Activated naive CD4-positive, alpha-beta T cell treated with anti-CD3 and anti-CD28 coated beads, Interleukin-2, amount 50 U/mL, for 72 hours (primary cell): ENCODE measurements at places on chromosomes 13 and 19. TPM values are rescaled to one million over a fixed set of nuclear protein-coding genes. Genes with fewer than 3 reads are reported as not detected.

- DNase-seq, result no peak
Observed at GRCh38 chr13:108104736-108105135, 110.6 kb downstream of the LIG4 start.

DNA sequence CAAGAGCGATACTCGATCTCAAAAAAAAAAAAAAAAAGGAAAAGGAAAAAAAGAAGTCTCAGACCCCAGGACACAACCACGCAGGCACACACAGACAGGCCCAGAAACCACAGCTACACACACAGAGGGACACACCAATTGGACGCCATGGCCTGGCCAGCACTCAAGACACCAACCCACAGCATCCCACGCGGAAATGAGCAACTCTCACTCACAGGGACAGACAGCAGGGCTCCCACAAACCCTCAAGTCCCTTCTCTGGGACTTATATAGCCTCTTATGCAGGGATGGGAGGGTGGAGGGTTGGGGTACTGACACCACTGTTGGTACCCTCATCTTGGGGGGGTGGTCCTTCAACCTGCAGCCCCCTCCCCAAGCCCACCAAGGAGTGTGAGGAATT, 5.9 kb downstream of the NOTCH3 start:
- no peak for DNase-seq

DNA sequence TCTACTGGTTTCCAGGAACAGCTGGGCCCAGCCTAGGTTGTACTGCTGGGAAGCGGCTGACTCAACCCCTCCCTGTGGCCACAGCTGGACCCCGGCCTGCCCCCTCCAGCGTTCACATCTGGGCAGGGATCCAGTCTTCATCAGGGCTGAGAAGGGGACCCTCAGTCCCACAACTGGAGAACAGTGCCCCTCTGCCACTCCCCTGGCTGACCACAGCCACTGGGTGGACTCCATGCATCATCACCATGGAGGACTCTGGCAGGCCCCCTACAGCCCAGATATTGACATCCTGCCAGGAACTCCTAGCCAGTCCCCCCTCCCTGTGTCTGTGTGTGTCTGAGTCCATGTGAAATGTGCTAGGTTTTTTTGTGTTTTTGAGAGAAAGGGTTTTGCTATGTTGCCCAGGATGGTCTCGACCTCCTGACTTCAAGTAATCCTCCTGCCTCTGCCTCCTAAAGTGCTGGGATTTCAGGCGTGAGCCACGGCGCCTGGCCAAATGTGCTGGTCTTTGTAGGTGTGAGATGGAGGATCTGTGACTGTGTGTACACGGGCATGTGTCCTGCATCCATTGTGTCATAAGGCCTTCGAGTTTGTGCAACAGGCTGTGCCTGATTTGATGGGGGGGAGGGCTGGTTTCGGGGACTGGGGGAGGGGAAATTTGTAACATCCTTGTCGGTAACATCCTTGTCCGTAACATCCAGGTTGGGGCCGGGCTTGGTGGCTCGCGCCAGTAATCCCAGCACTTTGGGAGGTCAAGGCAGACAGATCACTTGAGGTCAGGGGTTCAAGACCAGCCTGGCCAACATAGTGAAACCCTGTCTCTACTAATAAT, 4.0 kb upstream of the HOOK2 start:
- DNase-seq, result no peak

DNA sequence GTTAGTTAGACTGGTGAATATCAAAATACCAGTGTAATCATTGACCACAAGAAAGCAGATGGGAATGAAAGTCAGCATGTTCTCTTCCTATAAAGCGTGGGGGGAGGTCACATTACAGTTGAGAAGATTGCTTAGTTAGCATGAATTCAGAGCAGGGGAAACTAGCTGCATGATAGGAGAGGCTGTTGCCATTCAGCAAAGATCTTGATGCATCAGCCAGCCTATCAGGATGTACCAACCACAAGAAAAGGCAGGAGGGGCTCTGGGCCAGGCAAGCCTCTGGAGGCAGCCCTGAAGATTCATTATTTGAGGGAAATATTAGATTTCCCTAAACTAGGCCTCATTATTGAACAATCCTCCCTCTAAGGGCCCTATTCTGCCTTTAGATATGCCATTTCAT, 5.0 kb upstream of the MTMR6 start:
- no peak for DNase-seq

DNA sequence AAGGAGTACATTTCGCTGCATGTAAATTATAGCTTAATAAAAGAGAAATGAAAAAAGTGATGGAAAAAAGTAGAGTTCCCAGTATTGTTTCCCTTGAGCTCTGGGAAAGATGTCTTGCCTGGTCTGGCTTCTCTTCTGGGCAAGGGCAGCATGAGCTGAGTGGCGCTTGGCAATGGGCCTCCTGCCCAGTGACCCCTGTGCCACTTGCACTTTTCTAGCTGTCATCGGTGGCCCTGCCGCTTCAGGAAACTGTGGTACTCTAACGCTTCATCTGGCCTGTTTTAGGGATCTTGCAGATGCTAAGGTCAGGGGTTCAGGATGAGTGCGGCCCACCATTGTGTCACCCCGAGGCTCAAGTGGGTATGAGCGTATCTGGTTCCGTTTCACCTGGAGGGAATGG, 161.4 kb downstream of the MTUS2 start:
- no peak for DNase-seq

DNA sequence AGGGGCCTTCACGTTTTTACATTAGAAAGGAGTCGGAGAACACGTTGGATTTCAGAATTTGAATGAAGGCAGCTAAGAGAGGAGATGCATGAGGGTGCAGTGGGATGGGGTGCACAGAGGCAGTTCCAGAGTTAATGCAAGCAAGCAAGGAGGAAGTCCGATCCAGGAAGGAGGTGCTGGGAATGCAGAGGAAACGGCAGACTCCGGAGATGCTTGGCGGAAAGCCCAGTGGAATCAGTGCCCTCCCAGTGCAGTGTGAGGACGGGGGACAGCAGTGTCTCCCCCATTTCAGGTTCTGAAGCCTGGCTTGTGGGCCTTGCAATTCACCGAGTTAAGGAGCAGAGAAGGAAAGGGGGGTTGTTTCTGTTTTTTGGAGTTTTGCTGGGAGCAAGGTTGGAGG, 100.4 kb downstream of the COL4A2 start:
- DNase-seq, result no peak

GRCh38 chr19:54905803-54906511, at the start of gene NCR1:
Gene NCR1, plus strand, starts transcription at chr19:54906148. Its CDS starts 40 bp downstream, at chr19:54906188.
- no peak for DNase-seq

DNA sequence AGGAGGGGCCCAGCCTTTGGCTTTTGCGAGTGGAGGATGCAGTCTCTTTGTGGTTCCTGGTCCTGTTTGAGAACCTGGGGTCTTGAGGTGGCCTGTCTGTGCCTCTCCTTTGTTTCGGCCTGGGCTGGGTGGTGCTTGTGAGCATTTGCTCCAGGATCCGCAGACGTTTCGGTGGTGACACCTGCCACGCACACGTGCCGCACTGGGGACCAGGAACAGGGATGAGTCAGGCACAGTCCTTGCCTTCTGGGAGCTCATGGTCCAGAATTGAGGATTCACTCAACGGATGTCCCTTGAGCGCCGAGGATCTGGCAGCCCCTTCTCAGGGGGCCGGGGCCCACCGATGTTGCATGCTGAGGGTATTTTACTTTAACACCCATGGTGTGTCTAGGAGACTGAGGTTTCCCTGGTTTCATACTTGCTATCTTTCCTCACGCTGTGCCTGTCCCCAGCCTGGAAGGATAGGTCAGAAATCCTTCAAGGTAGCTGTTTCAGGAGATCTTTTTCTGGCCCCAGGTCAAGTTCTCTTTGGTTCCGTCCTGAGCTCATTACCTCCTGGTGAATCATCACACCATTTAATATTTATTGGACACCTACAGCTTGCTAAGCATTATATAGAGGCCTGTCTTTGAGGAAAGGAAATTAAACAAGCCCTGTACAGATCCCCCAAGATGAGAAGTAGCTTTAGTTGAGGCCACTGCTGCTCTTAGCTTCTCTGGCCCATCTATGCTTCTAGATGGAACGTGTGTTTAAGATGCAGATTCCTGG, 5.1 kb downstream of the HDGFL2 start:
- DNase-seq, result no peak

DNA sequence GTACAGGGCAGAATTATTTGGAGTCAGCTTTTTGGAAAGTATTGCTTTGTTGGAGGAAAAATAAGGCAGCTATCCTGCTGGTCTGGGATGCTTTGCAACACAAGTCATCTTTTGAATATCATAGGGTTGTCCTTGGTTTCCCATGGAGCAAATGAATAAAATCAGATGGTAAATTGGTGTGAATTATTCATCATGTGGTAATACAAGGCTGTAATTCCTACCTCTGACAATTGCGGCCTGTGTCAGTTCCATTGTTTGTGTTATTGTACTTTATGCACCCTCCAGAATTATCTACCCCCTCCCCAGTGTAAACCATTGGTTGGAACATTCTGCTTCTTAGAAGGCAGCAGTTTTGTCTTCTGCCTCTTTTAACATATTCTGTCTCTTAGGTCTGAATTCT, 46.2 kb downstream of the RNASEH2B start:
- no peak for DNase-seq

GRCh38 chr13:41053384-41053826, 7.9 kb upstream of the WBP4 start:
- no peak for DNase-seq

DNA sequence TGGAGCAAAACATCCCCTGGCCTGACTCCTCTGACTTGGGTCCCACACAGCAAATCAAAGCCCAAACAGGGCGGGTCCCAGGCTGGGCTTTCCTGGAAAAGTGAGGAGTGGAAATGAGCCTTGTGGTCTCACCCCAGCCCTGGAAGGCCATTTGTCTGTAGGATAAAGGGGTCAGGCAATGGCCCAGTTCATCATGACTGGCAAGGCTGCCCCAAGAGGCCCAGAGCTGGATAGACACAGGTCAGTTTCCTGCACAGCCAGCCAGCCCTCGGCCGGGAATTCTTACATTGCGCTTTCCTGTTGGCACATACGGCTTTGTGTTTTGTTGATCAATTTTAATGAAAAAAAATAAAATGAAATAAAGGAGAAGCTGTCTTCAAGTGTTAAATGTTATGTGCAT, 174.3 kb downstream of the TSHZ3 start:
- DNase-seq, result no peak

GRCh38 chr13:44812818-44813217, 176.5 kb downstream of the NUFIP1 start:
- no peak for DNase-seq

GRCh38 chr13:65882810-65883209, 1347.3 kb downstream of the PCDH9 start:
- no peak for DNase-seq

DNA sequence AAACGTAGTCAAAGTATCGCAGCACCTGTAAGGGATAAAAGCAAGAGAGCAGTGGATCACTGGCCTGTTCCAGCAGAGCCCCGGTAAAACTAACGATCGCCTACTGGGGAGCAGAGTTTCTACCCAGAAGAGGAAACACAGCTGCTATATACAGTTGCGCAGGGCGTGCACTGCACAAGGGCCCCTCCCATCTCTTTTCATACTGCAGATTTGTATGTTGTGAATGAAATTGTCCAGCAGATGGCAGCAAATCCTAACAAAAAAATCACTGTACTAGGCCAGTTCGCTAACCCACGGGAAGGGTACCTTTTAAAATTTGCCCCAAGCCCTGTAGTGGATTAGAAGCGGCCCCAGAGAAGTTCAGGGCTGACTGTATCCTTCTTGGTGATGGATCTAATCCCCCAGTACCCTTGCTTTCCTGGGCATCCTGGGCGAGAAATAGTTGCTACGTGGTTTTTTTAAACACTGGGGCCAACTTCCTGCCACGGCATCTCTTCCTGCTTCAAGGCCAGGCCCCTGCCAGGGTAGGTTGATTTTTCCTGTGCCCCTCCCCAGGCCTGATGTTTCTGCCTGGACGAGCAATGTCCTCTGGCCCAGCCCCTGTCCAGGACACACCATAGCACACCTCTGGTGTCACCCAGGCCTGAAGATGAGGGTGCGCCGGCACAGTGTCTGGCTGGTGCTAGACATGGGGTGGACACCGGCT, 127.0 kb downstream of the IER2 start:
- DNase-seq, result peak; percentile 68

DNA sequence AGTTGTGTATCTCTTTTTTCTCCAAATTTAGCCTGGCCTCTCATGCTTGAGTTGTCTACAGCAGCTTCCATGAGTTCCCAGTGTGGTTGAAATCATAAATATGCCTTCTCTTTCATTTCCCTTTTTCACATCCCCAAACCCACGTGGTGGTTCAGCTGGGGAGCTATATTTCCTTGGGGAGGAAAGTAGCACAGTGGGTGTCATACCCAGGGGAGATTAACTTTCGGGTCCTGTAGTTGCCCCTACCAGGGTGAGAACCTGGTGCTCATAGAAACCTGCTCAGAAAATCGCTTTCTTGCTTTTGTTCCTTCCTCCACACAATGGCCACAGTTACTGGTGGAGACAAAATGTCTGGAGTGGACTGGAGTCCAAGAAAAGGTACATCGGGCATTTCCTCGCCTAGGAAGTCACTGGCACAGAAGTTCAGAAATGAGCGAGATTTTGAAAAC, 7.0 kb upstream of the LILRA4 start:
- DNase-seq, result no peak

DNA sequence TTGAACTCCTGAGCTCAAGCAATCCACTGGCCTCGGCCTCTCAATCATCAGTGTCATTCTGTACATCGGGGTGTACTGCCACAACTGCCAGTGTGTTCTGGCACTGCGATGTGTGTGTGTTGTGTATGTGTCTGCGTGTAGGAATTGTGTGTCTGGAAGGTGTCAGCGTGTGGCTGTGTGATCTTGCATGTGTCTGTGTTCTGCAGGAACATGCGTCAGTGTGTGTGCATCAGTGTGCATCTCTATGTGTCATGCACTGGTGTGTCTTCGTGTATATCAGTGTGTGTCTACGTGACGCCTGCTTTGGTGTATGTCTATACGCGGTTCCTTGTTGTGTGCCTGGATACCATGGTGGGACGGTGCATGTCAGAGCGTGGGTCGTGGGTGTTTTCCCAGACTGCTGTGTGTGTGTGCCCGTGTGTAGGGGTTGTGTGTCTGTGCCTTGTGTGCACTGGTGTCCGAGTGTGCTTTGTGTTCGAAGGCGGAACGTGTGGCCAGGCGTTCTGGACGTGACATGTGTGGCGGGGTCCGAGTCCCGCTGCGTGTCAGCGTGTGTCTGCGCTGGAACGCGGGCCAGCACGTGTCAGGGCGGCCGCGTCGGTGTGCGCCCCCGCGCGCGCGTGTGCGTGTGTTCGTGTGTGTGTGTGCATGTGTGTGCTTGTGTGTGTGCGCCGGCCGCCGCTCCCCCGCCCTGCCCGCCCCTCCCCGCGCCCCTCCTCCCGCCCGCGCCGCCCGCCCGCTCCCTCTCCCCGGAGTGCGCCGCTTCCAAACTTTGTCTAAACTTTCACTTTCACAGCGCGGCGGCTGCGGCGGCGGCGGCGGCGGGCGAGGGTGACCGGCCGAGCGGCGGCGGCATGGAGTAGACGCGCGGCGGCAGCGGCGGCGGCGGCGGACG, at the start of gene NFIX:
NFIX (plus strand) TSS at position 775 of the 895 bp plus-strand sequence. CDS start 363 bp downstream, outside the sequence.
- DNase-seq, result no peak

MATK gene
- total RNA-seq, result 7.4 TPM

S1PR2 gene
- total RNA-seq, result 8.0 TPM

PLPPR2 gene
- total RNA-seq, result 4.4 TPM

SUGT1 gene
- total RNA-seq, result 55.6 TPM

CDX2 gene
- not detected for total RNA-seq

GPC6 gene
- total RNA-seq, result not detected

ETV2 gene
- total RNA-seq, result 0.77 TPM
